ENCODE measurements at places on chromosomes 6 and 20. TPM values are rescaled to one million over a fixed set of nuclear protein-coding genes. Genes with fewer than 3 reads are reported as not detected.

DNA sequence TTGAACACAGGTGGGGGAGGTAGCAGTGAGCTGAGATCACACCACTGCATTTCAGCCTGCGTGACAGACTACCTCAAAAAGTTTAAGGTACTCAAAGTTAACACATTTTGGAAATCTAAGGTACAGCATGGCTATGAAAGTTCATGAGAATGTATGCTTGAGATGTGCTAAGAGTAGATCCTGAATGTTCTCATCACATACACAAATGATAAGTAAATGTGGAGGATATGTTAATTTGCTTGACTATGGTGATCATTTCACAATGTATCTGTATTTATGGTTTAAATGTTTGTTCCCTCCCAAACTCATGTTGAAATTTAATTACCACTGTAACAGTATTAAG is 20.1 kb upstream of the SERPINB1 start:
- DNase-seq = no peak

DNA sequence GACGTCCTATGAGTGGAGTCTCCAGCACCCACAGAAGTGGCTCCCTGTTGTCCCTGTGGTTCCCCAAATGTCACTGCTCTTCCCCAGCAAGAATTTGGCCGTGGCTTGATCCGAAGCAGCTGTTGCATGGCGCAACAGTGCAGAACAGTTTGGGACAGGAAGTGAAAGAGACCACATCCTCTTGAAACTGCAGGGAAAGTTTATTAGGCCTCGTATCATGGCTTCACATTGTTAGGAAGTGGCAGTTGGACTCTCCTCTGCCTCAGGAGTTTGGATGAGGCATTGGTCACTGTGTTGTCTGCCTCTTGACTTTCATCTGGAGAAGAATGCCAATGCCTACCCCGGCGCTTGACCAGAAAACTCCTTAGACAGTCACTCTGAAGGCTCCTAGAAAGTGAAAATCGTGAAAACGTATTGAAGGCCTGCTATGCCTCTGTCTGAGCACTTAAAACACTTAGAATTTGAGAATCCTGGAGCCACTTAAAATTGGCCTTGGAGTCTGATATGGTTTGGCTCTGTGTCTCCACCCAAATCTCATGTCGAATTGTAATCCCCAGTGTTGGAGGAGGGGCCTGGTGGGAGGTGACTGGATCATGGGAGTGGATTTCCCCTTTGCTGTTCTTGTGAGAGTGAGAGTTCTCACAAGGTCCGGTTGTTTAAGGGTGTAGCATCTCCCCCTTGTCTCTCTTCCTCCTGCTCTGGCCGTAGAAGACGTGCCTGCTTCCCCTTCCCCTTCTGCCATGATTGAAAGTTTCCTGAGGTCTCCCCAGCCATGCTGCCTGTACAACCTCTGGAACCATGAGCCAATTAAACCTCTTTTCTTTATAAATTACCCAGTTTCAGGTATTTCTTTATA is 334.9 kb upstream of the JARID2 start:
- peak; percentile 78 for DNase-seq

TP53INP2 gene
- 16.5 TPM for total RNA-seq

DNA sequence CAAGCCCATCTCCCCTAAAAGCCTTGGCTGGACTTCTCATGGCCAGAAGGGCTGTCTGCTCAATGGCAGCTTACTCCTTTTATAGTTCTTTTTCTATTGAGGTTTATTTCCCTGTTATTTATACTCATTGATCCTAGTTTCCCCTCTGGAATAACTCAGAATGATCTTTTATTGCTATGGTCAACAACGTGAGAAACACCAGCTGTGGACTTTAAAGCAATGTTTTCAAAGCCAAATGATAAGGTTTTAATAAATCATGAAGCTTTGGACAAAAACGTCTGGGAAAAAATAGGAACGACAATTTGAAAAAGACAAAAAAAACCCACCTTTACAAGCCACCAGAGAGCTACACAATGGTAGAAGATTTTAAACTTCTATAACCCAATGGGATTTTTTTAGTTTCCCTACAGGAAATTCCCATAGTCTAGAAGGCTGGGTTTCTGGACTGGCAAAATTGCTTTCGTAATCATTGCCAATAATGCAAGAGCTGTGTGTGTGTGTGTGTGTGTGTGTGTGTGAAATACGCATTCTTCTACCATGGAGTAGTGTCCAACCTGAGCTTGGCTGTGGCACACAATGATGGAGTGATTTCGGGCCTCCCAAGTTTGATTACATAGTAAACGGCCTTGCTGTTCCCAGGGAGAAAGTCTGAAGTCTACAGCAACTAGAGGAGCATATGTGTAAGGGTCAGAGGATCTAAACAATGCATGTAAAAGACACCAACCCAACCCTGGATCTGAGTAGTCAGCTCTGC is 396.0 kb downstream of the SYNE1 start:
- no peak for DNase-seq

GRCh38 chr6:27605401-27606342 is 132.8 kb upstream of the ZNF184 start:
- no peak for DNase-seq

LST1 gene
- 11.6 TPM for total RNA-seq

DNA sequence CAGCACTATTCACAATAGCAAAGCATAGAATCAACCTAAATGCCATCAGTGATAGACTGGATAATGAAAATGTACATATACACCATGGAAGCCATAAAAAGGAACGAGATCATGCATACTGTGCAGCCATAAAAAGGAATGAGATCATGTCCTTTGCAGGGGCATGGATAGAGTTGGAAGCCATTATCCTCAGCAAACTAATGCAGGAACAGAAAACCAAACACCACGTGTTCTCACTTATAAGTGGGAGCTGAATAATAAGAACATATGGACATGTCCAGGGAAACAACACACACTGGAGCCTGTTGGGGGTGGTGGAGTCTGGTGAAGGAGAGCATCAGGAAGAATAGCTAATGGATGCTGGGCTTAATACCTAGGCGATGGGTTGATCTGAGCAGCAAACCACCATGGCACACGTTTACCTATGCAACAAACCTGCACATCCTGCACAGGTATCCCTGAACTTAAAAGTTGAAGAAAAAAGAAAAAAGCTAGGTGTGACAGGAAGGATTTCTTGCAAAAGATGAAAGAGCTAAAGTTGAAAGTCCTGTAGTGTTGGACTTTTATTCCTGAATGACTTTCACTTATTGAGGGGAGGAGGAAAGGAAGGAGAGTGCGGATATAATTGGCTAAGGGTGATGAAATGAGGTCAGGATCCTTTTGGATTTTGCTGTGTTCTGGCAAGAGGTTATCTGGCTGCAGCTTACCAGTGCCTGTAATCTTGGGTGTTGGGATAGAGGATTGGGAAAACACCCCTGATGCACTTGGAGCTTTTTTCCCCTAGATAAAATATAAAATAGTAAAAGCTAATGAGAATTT is 8.5 kb downstream of the TRMT11 start:
- DNase-seq = no peak

DNA sequence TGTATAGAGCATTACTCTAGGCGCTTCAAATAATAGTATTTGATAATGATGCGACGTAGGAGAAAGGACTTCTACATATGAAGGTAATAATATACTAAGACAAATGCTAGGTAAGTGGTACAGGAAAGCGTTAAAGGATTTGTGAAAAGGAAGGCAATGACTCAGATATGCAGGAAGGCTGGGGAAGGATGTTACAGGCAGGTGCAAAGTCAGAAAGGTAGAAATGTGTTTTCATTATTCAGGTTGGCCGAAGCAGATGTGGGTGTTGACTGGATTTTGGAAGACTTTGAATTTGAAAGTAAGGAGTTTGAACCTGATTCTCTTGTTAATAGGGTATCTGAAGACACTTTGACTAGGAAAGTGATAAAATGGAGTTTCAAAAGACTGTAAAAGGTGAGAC is 51.0 kb downstream of the STK4 start:
- no peak for DNase-seq

DNA sequence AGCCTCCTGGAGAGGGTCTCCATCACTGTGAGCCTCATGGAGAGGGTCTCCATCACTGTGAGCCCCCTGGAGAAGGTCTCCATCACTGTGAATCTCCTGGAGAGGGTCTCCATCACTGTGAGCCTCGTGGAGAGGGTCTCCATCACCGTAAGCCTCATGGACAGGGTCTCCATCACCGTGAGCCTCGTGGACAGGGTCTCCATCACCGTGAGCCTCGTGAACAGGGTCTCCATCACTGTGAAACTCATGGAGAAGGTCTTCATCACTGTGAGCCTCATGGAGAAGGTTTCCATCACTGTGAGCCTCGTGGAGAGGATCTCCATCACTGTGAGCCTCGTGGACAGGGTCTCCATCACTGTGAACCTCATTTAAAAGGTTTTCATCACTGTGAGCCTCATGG is 140.0 kb downstream of the ERMARD start:
- DNase-seq = no peak

- DNase-seq = no peak
These were observed 11.8 kb downstream of the GFRA4 start for GRCh38 chr20:3651204-3651962.

- peak; percentile 59 for DNase-seq
These were observed 750 bp downstream of the MAP7 start for GRCh38 chr6:136549300-136550044.

DNA sequence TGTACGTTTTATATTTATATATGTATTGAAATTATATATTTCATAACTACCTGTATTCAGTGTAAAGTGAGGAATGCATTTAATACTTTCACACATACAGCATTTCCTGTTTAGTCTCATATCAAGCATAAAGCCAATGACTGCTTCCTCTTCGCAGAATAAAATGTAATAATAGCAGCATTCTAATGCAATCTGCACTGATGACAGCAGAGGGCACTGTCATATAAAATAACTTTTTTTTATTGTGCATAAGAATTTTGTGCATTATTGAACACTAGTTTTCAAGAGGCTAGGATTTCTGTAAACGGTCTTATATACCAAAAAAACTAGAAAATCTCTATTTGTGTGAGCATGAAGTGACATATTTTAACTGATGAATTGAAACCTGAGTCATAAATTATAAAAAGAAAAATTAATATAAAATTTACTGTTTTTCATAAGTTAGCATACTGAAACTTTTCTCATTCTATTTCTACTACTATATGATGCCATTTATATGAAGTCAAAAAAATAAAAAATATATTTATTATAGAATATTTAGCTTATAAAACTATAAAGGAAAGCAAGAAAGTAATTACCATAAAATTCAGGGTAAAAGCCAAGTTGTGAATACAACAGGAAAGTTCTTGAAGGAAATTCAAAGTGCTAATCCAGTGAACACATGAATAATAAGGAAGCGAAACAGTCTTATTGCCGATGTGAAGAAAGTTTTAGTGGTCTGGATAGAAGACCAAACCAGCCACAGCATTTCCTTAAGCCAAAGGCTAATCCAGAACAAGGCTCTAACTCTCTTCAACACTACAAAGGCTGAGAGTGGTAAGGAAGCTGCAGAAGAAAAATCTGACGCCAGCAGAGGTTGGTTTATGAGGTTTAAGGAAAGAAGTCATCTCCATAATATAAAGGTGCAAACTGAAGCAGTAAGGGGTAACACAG is 36.3 kb downstream of the RNF146 start:
- DNase-seq = no peak

DNA sequence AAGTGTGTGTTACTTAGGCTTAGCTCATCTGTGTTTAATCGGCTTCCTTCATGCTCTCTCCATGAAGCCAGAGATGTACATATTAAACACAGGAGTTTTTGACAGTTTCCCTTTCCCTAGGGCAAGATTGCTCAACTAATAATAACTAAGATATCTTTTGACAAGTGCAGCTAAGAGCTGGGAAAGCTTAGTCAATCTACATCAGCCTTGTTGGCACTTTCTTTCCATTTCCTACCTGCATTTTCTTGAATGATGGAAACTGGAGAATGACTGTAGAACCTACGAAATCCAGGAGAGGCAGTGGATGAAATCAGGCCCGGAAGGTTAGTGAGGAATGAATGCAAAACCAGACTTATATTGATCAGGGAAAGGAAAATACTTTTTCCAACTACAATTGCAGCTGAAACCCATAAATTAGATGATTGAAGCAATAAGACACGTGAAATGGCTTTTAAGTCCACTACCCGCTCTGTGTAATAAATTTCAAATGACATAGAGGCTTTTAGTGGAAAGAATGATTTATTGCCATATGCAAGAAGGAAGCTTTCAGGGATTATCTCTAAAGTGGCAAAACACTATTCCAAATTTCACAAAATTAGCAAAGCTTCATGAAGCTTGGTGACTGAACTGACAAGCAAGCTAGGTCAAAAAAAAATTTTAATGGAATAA is 237.2 kb upstream of the ID4 start:
- no peak for DNase-seq

MRPS26 gene
- 43.6 TPM for total RNA-seq
